ENCODE measurements at places on chromosomes 7 and 10.

- no peak for DNase-seq
Measured at GRCh38 chr7:138797715-138798320, at the start of the genes ATP6V0A4 and TMEM213. Gene ATP6V0A4 (minus strand): TSS chr7:138798196. CDS start chr7:138771247, 26,949 bp downstream. Gene TMEM213 (plus strand): TSS chr7:138797994. CDS start chr7:138798105, 111 bp downstream.

GRCh38 chr10:94027197-94027596 is 33.5 kb downstream of the PLCE1 start:
- DNase-seq = no peak

- no peak for DNase-seq
Measured at GRCh38 chr7:11650500-11650899, 181.5 kb downstream of the THSD7A start.

DNA sequence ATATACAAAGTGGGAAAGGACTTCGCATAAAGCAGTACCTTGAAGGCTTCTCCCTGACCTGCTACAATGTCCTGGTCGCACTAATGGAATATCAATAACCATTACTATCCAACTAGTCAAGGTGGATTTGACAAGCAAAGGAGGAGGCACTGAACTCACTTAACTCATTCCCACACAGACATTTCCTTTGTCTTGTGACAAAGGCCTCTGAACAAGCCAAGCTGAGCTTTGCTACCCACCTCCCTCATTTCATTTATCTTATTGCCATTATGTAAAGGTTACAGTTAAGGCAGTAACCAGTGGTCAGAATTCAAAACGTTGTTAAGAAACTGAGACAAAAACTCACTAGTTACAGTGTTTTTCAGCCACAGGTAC is 7.3 kb downstream of the ELMO1 start:
- no peak for DNase-seq

DNA sequence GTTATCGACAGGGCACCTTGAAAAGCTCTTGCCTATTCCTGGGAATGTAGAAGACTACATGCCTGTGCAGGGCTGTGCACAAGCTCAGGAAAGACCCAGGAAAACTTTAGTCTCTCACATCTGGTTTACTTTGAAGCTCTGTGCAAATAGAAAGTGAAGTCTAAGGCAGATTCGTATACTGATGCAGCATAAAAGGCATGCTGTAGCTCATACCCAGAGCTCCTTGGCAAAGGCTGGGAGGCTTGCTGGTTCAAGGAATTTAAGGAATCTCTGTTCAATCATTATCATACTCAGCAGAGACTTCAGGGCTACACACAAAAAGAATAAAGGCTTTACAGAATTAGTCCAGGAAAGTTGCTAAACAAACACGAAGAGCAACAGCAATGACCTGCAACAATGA is 192.0 kb downstream of the OTUD1 start:
- DNase-seq = no peak
